ENCODE measurements at places on chromosomes 4 and X.
A peak's percentile ranks its signal among the peaks of the same experiment; 100 is the strongest.

DNA sequence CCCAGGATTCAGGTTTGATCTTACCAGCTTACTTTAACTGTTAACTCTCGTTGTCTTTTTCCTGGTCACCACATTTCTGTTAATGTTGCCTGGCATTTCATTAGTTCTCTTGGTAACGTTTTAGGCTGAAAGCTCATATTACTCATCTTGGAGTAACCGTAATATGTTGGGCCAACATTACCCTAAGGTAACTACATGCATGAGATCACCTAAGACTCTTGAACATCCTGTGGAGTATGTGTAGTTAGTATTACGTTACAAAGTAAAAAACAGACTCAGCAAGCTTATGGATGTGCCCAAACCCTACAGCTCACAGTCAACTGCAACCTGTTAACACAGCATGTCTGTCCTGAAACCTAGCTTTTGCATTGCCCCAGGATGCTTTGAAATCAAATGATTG, 203.3 kb upstream of the HS3ST1 start:
- DNase-seq = no peak

DNA sequence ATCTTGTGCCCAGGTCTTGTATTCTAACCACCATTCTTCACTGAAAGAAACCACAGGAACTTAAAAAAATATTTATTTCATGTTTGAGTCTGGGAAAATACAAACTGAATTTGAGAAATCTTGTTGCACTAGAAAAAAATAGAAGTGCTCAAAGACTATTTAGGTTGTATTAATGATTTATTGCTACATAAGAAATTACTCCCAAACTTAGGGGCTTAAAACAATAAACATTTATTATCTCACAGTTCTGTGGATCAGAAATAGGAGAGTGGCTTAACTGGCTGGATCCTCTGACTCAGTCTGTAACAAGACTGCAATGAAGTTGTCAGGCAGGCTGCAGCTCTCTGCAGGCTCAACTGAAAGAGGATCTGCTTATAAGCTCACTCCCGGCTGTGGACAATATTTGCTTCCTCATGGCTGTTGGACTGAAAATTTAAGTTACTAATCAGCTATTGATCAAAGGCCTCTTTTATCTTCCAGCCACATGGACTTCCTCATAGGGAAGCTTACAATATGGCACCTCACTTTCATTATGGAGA, 295.4 kb upstream of the FAM241A start:
- DNase-seq = peak; percentile 42

GRCh38 chr4:96525898-96526297, 686.0 kb downstream of the PDHA2 start:
- no peak for DNase-seq

DNA sequence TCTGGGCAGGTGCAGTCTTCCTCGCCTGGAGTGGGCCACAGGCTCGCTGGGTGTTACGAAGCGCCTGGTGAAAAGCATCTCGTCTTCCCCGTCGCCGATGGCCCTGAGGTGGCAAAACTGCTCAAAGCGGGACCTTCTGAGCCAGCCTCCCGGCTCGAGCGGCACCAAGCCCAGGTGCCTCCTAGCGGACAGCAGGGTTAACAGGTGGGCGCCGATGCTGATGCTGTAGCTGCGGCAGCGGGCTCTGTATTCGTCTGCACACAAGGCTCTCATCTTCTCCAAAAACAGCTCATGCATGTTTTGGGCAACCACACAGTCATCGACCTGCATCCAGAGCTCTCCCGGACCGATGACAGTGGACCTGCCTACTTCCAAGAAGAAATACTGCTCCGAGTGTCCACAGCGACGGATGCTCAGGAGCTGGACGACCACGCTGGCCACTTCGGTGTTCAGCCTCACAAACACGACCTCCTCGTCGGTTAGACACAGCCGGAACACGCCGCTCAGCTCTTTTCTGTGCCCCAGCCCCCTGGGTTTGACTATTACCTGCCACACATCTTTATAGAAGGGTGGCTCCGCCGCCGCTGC, 1.2 kb downstream of the IRS4 start:
- no peak for DNase-seq

- DNase-seq = no peak
Measured at GRCh38 chr4:58368221-58368620, 1258.0 kb upstream of the IGFBP7 start.

DNA sequence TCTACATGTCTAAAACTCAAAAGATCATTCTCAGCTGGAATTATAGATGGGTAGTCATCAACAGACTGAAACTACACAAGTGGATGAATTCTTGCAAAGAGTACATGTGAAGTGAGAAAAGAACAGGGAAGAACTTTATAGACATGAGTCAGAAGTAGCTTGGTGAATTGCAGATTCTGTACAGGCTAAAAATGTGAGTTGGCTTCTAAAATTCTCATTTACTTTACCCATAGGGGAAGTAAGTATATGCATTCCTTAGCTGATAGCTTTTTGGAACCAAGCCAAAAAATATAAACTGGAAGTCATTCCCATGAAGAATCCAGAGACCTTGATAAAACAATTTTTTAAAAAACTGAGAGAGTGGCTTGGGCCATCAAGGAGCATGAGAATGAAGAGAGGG, 584.2 kb upstream of the FTHL17 start:
- DNase-seq = peak; percentile 3

DNA sequence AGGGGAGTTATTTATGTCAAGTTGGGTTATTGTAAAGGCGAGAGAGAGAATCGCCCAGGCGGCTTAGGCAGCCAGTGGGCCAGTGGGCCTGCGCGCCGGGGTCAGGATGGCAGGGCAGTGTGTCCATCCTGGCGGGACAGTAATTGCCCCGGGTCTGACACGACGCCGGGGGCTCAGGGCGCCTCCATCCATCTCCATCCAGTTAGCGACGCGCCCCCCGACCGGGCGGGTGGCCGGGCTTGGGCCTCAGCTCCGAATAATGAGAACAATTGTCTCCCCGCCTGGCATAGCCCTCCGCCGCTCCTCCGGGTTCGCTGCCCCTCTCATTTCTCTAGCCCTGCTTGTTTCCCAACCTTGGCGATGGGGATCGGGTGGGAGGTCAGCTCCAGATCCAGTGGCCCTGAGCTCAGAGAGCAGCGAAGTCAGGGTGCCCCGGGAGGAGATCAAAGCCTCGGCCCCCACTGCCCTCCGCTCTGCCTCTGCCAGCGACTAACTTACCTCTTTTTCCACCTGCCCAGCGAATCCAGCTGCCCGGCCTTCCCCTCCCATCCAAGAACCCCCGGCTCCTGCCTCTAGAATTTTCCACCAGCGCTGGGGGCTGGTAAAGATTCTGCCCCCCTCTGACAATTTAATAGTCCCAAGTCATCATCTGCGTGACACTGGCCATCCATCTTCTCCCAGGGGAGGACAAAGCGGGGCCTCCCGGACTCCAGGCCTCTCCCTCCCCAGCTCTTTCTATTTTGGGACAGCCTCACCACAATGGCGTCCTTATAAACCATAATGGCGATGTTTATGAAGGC, 56.9 kb upstream of the TMEM33 start:
- DNase-seq = no peak

DNA sequence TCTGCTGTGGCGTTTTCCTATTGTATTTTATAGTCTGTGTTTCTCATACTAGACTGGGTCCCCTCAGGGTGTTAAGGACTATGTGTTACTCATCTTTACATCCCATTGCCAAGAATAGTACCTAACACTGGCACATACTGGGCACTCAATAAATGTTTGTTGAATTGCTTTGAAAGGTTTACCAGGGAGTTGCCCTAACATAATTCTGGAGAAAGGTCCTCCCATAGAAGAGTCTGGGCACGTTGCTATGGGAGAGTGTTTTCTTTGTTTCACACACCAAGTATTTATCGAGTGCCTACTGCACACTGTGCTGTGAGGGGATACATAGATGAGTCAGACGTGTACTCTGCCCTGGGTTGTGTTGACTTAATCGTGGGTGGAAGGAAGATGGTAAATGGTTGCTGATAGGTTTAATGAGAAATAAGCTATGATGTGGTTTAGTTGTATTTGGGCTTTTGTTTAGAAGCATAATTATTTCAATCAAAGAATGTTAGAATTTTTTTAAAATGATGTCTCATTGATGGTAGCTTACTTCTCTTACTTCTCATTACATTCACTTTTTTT, 42.9 kb downstream of the AFF1 start:
- peak; percentile 79 for DNase-seq

DNA sequence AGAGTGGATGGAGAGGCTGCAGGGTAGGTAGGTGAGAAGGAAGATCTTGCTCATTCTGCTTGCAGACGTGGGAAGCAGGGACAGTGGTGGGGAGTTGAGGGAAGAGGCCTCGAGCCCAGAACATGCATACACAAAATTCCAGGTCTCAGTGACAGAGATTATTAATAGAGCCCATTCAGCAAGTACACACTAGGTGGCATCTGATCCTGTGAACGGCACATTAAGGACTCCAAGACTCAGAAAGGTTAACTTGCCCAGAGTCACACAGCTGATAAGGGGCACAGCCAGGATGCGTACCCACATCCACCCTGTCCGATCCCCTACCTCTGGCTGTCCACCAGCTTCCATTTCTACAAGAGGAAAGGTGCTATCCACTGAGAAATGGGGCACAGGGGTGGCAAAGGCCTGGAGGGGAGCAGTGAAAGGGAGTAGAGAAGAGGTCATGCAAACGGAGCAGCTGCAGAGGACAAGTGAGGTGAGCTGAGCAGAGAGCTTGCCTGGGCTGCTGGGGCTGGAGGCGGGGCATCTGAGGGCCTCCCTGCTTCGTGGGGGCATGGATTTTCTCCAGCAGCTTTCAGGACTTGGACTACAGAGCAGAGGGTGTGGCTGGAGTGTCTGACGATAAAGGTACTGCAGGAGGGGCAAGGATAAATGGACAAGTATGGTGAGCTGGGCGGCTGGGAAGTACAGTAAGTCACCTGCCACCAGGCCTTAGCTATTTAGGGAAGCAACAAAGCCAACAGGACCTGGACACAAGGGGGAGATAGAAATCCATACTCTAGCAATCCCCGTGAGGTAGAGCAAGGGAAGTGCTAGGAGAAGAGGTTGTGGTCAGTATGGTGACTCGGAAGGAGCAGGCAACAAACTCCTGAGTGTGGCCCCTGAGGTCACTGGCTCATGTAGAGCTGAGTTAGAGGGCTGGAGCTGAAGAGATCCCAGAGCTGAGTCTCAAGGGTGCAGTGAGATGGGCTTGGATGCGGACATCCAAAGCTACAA, 11.2 kb downstream of the IDS start:
- peak; percentile 30 for DNase-seq

GRCh38 chr4:13527192-13527980, 16.9 kb downstream of the NKX3-2 start:
- DNase-seq = no peak

DNA sequence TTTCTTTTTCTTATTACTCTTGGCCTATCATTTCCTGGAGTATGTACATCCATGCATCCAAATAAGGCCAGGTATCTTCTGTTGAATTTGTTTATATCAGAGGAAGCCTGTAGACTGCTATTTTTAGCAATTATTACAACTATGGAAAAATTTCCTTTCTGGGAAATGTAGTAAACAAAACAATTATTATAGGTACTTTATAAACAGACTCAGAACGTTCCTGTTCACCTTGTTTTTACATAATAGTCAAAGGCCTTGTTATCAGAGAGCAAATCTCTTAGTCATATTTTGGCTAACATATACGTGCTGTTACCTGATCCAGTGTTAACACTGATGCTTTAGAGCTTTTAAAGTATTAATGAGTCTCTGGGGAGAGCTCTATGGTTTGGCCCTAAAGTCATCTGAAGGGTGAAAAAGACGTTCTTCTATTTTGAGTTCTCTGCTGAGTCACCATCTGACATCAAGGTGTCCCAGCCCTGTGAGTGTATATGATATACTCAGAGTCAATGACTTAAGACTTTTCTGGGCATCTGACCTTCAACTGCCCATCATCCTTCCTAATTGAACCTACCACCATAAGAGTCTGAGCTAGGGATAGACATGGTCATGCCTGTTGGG, 7.3 kb downstream of the SPARCL1 start:
- DNase-seq = peak; percentile 15

DNA sequence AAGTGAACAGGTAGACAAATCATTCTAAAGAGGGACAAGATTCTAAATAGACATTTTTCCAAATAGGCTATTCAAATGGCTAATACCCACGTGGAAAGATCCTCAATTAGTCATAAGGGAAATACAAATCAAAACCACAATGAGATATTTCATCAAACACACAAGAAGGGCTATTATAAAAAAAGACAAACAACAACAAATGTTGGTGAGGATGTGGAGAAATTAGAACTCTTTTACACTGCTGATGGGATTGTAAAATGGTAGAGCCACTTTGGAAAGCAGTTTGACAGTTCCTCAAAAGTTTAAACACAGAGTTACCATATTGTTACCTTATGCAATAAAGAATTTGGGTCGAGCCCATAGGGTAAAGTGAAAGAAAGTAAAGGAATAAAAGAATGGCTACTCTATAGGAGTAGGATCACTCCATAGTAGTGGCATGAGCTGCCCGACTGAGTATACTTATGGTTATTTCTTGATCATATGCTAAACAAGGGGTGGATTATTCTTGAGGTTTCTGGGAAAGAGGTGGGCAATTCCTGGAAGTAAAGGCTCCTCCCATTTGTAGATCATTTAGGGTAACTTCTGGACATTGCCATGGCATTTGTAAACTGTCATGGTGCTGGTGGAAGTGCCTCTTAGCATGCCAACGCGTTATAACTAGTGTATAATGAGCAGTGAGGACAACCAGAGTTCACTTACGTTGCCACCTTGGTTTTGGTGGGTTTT, 58.9 kb upstream of the FAM9C start:
- no peak for DNase-seq

DNA sequence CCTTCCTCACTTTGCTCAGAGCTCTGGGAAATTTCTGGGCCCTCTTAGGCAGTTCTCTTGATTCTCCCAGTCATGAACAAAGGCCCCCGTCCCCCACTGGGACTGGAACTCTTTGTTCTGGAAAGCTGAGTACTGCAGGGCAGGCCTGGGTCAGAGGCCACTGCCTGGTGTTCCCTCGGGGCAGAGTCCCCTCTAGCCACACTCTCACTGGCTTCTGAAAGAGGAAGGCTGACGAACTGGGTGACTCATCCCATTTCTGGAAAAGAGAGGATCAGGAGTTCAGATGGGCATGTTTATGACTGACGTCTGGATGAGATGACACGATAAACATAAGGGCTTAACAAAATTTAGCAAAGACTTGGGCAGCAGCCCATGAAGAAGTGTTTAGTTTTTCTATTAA, 47.7 kb downstream of the DDX3X start:
- DNase-seq = peak; percentile 93

GRCh38 chr4:22932326-22932725, 239.6 kb downstream of the GBA3 start:
- DNase-seq = no peak

DNA sequence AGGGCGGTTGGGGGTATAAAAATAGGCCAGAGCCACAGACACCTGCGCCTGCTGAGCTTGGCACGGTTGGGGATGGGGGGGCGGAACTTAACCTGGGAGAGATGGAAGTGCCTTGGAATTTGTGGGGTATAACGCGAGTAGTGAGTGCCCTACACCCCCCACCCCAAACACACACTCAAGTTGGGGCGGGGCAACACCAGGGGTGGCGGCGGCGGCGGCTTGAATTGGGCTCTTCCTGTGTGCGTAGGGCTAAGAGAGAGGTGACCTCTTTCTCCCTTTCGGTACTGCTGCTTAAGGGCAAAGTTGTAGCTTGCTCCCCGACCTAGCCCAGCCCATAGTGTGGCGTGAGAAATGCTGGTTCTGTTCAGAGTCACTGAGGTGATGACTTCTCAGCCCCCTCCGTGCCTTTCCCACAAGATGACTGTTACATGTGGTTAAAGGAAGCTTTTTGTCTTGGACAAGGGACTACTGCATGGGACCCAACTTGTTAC, 839 bp downstream of the STK26 start:
- peak; percentile 37 for DNase-seq

- no peak for DNase-seq
Measured at GRCh38 chr4:176539091-176539784, 219.5 kb downstream of the SPCS3 start.

GRCh38 chr4:145289403-145290076, 109.2 kb upstream of the OTUD4 start:
- DNase-seq = peak; percentile 45

GRCh38 chr4:88422403-88422802, 34.5 kb upstream of the HERC5 start:
- no peak for DNase-seq

Data from mesenchymal stem cell (in vitro differentiated cells and primary cell).